ENCODE measurements at places on chromosomes 7 and 10. TPM values are rescaled to one million over a fixed set of nuclear protein-coding genes. Genes with fewer than 3 reads are reported as not detected.

DNA sequence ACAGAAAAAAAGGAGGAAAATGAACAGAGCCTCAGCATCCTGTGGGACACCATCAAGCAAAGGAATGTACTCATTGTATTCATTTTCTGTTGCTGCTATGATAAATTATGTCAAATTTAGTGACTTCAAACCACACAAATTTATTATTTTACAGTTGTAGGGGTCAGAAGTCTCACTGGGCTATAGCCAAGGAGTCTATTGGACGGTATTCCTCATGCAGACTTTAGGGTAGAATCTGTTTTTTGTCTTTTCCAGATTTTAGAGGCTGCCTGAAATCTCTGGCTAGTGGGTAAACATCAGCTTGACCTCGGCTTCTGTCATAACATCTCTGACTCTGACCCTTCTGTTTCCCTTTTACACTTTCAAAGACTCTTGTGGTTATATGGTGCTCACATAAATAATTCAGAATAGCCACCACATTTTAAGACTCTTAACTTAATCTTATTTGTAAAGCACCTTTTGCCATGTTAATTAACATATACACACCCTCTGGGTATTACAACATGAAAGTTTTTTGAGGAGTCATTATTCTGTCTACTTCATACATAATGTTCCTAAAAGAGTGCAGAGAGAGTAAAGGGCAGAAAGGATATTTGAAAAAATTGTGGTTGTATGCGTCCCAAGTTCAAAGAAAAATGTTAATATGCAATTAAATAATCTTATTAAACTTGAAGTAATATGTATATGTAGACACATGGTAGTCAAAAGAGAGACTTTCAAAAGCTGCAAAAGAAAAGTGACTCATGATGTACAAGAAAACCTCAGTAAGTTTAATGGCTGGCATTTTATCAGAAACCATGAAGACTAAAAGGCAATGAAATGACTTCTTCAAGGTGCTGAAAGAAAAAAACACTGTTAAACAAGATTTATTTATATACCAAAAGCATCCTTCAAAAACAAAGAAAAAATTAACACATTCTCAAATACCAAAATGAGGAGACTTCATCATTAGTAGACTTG lies 70.8 kb upstream of the MEOX2 start:
- DNase-seq: no peak

GRCh38 chr7:35516498-35516897 lies 178.4 kb downstream of the HERPUD2 start:
- no peak for DNase-seq

GRCh38 chr10:58976254-58976653 lies 200.2 kb upstream of the PHYHIPL start:
- no peak for DNase-seq

- no peak for DNase-seq
Measured at GRCh38 chr7:16660702-16661464, 14.9 kb downstream of the BZW2 start.

GRCh38 chr10:102620138-102620590 lies 24.1 kb upstream of the TRIM8 start:
- DNase-seq: no peak

GRCh38 chr10:62116896-62117295 lies 151.7 kb downstream of the RTKN2 start:
- DNase-seq: no peak

DNA sequence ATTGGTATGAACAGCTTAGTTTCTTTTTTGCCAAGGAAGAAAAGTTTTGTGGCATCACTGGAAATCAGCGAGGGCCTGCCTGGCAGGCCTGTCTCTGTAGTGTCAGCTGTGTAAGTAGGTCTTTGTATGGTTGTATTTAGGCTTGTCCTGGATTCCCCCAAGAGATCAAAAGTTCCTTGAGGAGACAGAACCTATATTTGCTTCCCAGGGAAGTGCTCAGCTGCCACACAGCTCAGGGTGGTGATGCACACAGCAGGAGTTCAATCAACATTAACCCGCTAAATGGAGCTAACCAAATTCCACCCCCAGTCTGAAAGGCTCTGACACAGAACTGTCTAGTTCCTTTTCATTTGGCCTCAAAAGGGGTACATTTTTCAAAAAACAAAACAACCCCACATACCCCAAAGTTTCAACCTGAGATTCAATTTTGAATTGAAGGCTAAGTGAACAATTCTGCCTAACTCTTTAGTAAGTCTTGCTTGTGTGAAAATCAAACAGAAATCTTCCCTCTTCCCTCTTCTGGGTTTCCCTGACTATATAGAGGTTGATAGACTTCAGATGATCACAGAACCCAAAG lies 124.4 kb downstream of the CLEC2L start:
- DNase-seq: no peak

GRCh38 chr7:42100156-42100508 lies 136.9 kb downstream of the GLI3 start:
- DNase-seq: no peak

Gene BLVRA
- total RNA-seq: 0.70 TPM

Gene DBF4
- total RNA-seq: 95.0 TPM

Gene GIMAP1
- total RNA-seq: not detected

Gene NPM3
- 111 TPM for total RNA-seq

Gene BMPER
- not detected for total RNA-seq
